ENCODE measurements at places on chromosomes 6 and 20.

DNA sequence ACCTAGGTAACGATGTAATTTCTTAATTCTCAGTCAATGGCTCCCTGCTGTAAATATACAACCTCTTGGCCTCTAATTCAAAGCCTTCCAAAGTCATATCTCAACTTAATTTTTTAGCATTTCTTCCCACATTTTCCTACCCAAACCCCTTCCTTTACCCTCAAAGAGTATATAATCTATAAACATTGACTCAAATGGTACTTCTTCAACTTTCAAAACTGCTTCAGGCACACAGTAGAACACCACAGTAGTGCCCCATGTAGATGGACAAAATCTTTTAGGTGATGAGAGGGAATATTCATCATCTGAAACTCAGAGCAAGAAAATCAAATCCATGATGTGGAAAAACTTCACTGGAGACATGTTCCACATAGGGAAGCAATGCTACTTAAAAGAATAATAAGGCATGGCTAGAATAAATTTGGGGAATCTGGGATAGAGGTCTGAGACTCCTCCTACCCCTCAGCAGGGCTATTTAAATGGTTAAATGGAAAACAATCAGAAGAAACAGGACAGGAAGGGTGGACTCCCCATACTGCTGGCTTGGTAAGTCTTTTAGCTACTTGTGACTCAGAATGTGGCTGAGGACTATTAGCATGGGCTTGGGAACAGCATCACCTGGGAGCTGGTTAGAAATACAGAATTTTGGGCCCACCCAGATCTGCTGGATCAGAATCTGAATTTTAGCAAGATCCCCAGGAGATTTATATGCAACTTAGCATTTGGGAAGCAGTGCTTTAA, 6.4 kb downstream of the SLC22A2 start:
- DNase-seq, result no peak

DNA sequence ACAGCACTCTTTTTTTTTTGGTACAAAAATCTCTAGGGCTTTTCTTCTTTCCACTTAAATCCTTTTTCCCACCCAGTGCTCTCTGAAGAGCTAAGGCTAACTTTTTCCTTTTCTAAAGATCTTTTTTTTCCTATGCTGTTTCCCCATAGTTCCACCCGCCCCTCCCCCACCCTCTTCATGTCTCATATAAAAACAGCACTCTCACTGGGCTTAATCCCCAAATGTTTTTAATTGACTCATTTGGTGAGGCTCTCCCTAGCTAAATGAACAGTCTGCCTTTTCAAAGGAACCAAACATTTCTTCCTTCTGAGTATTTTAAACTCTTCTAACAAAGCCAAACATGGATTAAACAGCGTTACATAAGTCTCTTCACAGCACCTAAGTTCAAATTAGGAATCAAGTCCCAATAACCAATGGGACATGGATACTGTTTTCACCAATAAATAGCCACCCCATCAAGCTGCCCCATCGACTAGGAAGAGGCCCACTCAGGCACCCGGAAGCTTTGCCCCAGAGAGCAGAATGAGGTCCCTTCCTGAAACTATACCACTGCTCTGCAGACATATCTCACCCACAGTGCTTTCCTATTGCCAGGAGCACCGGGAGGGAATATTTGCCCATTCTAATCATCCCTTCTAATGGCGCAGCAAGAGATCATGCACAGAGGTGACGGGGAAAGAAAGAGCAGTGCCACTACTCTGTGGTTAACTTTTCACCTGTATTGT, 63.7 kb downstream of the ATXN1 start:
- DNase-seq, result no peak

GRCh38 chr6:14876778-14877613, 368.9 kb upstream of the JARID2 start:
- DNase-seq, result no peak

GRCh38 chr6:34302929-34303328, 54.1 kb upstream of the SMIM29 start:
- no peak for DNase-seq
